Left renal pelvis (tissue), 4 donors: ENCODE measurements at places on chromosomes 16 and 17.

DNA sequence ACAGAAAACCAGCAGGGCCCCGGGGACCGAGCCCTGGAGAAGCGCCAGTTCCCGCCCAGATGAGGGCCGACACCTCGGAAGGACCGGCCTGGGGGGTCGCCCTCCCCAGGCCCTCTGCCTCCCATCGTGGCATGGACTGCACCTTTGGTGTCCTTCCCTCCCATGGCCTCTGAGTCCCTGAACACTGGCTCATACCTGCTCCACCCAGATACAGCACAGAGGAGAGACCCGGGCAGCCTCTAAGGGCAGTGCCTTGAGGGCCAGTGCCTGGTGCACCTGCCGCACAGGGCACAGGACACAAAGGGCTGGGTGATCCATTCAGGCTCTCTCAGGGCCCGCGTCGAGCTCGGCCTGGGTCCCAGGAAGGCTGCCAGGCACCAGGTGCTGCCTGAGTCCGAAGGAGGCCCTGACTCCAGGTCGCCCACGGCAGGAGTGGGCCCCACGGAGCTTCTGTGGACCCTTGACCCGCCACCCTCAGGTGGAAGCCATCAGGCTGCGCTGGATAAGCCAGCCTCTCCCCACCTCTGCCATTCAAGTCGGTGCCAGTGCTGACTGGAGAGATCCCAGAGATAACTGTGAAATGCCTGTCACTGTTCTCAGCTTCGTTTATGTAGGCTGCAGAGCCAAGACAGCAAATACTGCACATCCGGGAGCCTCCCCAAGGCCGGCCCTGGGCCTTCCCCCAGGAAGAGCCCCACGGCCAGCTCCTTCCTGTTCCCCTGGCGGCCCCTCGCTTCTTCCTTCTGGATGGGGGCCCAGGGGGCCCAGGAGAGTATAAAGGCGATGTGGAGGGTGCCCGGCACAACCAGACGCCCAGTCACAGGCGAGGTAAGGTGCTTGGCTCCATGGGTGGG, at the start of gene ZG16B:
ZG16B (plus strand) TSS at position 803 of the 854 bp plus-strand sequence. CDS start 139 bp downstream, outside the sequence.
- DNase-seq, result no peak

DNA sequence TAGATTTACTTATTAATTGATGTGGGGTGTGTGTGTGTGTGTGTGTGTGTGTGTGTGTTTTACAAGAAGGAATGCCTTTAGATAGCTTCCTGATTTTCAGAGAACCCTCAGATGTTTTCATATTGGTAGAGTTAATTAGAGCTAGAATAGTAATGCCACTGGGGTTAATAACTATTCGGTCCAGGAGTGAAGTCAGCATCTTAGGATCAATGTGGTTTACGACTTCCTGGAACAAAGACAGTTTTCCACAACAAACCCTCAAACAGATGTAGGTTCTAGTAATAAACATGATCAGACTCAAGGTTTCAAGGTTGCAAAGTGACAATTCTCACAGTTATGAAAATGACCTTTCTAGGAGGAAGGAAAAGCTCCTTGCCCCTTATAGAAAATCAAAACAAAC, 12.2 kb upstream of the SLC52A1 start:
- DNase-seq, result no peak

GRCh38 chr17:64551461-64551860, 44.7 kb downstream of the CEP95 start:
- no peak for DNase-seq

DNA sequence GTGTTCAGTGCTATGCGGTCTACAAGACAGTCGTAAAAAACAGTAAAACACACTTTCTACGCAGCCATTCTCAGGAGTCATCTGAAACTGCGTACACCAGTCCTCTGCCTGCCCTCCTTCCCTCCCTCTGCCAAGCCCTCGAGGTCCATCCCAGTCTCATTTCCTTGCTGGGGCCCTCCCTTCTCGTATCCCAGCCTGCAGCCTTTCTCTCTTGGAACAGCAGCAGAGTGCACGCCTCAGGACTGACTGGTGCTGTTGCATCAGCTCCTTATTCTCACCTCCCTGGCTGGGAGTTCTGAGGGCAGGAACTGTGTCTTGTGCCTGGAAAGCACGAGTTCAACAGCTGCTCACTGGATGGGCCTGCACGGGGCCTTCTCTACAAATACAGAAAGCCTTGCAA, 12.5 kb downstream of the FAHD1 start:
- DNase-seq, result no peak

DNA sequence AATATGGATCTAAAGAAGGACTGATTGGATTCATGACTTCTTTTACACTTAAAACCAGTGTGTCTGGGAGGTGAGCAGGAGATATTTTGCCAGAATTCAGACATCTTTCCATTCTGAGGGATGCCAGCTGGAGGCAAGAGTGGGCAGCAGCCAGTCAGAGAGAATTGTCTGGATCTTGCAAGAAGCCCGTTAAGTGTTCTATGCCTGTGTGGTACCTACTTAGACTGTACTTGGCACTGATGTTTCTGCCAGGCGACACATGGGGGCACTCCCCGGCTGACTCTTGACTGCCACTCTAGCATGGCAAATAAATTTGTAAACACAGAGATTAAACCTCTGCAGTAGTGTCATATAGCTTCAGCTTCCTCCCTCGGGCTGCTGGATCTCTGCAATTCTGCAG, 247.7 kb downstream of the UTP18 start:
- no peak for DNase-seq
